ENCODE measurements at places on chromosomes 4 and X.

- DNase-seq = no peak
These were observed 34.9 kb upstream of the CCNI start for GRCh38 chr4:77110730-77111129.

GRCh38 chr4:1723131-1723801 lies 1.9 kb downstream of the TACC3 start:
- no peak for DNase-seq

- DNase-seq = no peak
These were observed 62.3 kb downstream of the TMA16 start for GRCh38 chr4:163556650-163557391.

- DNase-seq = no peak
These were observed 76.6 kb downstream of the RPS3A start for GRCh38 chr4:151175754-151176631.

- DNase-seq = no peak
These were observed 49.5 kb downstream of the SHISA3 start for GRCh38 chr4:42446823-42447222.

DNA sequence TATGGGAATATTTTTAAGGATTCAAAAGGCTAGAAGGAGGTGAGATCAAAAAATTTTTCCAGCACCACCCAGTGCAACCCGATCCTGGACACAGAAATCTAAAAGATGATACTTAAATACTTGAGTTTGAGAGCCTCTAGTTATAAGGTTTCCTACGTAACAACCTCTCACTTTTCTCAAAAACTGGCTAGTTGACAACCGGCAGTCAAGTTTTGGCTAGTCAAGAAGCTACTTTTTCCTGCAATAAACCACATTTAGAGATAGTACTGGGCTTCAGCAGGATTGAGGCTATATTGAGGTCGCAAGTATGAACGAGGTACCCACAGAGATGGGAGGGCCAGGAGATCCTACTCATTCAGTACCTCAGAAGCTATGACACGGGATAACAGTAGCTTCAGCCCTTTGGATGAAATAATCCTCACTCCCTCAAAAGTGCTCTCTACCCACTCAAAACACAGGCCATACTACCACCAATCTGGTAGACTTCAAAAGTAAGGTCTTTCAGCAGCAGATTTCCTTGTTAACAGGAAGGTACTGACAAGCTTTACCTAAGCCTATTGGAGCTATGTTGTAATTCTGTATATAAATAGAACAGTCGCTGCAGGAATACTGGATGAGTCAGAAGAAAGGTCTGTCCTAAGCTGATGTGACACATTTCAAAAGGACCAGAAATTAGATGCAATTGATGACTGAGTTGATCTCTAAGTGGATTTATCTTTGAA lies 1.5 kb upstream of the TSPAN5 start:
- peak; percentile 41 for DNase-seq

Data from cardiac muscle cell (in vitro differentiated cells and primary cell).